AG09319 (cell line): ENCODE measurements at places on chromosomes 1 and 21.

DNA sequence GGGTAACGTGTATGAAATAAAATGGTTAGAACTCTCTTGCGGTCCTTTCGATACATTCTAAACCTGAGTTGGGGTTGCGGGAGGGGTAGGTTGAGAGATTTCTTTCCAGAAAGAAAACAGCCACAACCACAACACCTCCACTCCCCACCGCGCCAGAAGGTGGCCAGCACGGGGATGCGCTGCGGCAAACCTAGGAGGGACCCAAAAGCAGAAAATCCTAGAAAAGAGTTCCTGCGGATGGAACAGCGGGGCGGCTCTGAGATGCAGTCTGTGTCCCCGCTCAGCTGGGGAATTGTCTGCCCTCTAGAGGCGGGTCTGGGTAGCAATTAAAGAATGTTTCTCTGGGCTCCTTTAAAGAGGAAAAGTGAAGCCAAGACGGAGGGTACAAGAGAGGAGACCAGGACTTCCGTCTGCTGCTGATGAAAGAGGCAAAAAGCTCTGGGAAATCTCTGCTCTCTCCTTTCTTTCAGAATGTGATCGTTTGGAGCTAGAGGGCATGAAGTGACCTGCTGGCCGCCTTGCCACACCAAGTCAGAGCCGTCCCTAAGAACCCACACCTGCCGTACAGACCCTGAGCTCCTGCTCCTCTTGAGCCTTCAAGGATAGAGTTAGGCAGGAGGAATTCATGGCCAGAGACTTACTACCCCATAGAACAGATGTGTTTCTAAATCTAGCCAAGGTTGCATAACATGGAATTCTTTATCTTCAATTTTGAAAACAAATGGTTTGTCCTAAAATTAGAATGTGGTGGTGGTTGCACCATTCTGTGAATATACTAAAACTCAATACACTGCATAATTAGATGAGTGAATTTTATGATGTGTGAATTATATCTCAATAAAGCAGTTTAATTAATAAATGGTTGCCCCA is 46.5 kb upstream of the COA6 start:
- DNase-seq = peak; percentile 4

GRCh38 chr1:245978915-245979314 is 528.2 kb downstream of the SMYD3 start:
- no peak for DNase-seq

- no peak for DNase-seq
These were observed 1.7 kb upstream of the TRIM33 start for GRCh38 chr1:114512595-114513280.

DNA sequence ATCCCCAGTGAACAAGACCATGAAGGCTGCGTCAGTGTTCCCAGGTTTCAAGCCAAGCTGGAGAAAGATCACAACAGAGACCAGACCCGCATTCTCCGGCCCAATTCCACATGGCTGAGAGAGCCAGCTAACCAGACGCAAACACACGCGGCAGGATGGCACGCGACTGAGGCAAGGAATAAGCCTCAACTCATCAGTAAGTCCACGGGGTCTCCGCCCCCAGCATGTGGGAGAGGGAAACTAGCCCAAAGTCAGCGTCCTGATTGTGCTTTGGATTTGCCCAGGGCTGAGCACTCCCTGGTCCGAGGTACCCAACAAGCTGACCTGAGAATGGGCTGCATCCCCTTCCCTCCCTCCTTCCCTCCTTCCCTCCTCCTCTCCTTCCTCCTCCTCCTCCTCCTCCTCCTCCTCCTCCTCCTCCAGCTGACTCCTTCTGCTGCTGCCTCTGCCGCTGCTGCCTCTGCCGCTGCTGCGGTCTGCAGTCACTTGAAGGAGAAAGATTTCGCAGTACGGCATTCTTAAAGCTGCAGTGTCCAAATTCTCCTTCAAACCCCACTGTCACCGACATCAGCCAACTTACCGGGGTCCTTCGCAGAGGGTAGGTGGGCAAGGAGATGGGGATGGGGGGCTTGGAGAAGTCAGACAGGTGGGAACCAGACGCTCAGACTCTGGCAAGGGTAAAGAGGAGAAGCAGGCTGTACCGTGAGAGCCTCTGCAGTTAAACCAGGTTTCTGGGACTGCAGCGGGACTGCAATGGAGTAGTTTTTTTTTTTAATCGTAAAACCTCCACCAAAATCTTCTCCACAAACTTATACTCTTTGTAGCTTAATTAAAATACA is 33.0 kb upstream of the H6PD start:
- peak; percentile 49 for DNase-seq

GRCh38 chr21:45397381-45397780 is 7.6 kb upstream of the COL18A1 start:
- DNase-seq = no peak

DNA sequence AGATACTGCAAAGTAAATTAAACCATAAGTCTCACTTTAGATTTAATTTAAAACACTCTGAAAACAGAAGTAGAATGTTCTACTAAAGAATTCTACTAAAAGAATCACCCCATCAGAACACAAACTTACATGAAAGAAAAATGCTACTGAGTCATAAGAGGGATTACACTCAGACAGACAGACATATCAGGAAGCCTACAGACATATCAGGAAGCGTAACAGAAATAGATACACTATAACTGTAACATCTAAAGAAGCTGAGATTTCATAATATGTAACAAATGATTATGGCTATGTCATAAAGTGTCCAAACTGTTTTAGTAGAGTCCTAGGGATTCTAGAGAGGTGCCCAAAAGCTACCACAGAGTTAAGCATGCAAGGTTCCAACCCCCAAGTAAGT is 23.9 kb downstream of the FOXJ3 start:
- DNase-seq = no peak

DNA sequence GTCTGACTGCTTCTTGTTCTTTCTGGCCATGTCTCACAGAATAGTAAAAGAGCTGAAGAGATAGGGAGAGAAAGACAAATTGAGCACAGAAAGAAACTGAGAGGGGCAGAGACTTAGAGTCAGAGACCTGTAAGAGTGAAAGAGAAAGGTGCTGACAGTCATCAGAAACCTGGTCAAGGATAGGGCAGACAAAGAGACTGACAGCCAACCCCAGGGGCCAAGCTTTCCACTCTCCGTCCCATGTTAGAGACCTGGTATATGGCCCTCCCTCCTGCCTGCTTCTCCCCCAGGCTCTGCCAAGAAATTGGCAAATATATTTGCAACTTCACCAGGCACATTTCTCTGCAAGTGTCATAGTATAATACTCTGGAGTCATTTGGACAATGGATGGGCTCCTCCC is 64.6 kb downstream of the RHBG start:
- DNase-seq = no peak

DNA sequence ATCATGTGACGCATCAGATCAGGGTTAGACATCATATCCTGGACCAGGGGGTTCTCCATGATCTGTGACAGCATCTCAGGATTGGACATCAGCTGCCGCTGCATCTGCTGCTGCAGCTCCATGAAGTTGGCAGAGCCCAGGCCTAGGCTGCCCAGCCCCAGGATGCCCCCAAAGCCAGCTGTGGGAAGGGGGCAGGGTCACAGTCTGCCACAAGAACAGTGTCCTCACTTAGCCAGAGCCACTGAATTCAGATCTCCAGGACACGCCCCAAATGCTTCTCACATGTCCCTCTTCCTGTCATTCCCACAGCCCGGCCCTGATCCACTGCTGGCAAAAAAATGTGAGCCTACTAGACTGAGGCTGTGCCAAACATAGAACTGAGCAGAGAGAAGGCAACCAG is 3.2 kb downstream of the UBQLN4 start:
- DNase-seq = no peak

DNA sequence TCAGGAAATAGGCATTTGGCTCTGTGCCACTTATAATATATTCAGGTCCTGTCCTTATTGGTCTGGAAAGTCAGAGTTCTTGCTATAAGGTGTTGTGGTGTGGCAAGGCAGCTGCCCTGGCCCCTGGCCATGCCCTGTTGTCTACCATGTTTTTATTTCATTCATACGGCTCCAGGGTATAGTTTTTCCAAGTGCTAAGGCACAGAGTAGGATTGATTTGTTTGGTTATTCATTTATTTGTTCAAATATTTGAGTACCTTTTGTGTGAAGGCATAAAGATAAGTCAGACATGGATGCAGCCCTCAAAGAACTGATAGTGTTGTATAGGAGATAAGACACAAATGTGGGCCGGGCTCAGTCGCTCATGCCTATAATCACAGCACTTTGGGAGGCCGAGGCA is 10.1 kb downstream of the ZBTB8B start:
- no peak for DNase-seq

DNA sequence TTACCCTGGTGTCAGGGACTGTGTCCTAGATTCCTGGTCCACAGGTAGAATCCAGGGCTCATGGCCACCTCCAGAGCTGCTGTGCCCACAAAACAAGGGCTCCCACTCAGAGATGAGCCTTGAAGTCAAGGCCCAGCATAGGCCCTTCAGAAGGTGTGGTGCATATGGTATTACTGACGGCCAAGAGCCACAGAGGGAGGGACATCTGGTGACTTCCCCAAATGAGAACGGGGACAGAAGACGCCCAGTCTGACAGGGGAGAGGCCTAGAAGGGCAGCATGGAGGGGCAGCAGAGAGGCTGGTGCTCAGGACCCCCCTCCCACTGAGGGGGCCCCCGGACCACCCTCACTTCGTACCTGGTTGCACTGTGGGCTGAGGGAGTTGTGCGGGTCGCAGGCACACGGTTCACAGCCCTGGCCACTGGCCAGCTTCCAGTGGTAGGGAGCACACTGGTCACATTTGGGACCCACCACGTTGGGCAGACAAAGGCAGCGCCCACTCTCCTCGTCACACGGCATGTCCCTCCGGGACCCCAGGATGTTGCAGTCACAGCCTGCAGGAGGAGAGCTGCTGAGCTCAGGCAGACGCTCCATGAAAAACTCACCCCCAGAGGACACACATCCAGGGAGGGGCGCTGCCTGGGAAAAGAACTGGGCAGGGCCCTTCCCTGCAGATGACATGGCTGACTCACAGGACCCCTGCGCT is 25.0 kb downstream of the LAMB3 start:
- DNase-seq = no peak

DNA sequence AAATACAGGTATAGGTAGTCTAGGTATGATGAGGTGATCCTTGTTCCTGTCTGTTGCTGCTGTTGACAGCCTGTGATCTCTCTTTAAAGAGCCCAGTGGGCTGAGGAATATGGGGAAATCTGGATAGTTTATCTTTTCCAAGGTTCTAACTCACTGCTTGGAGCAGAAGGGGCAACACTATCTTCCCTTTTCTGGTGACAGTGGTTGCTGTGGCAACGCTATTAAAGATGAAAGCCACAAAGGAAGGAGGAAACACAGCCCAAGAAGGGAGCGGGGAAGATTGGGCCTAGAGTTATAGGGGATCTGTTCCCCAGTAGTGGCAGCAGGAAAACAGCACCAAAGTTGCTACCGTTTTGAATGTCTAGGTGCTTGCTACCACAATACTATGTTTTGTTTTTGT is 8.8 kb downstream of the PCP4L1 start:
- DNase-seq = no peak

- peak; percentile 8 for DNase-seq
These were observed 88.4 kb downstream of the DPYD start for GRCh38 chr1:97832481-97832880.

GRCh38 chr1:211598514-211598913 is 19.6 kb upstream of the SLC30A1 start:
- no peak for DNase-seq

- DNase-seq = no peak
These were observed 6.8 kb downstream of the RGS8 start for GRCh38 chr1:182677397-182678098.

GRCh38 chr1:218164111-218164929 is 120.8 kb upstream of the RRP15 start:
- no peak for DNase-seq

DNA sequence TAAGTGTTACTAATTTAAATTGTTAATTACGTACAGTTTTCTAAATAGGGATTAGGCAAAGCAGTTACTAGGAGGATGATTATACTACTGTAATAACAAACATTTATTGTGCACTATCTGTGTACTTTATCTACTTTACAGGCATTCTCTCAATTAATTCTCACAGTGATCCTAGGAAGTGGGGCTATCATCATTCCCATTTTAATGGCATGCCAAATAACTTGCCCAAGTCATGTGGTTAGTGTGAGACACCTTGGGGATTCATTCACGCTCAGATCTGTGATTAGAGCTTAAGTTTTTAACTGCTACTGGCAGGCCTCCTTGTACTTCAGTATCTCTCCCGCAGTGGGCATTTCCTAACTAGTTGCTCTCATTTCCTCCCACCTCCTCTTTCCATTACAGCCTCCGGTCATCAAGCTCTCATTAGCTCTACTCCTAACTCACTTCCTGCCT is 11.5 kb downstream of the PHLDA3 start:
- no peak for DNase-seq

DNA sequence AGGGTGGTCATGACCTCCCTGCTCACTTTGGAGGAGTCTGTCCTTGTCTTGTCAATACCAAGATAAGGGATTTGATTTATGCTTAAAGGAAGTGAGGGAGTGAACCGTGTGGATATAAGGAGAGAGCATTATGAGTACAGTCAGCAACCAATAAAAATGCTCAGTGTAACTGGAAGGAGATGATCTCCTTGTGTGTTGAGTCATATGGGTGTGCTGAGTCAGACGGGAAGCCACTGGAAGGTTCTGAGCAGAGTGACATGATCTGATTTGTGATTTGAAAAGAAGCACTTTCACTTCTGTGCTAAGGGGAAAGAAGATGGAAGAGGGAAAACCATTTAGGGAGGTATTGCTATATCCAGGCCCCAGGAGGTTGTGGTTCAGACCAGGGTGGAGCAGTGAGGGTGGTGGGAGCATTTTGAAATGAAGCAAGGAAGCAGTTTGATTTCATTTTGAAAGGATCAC is 2.5 kb upstream of the BCL10 start:
- DNase-seq = peak; percentile 68

DNA sequence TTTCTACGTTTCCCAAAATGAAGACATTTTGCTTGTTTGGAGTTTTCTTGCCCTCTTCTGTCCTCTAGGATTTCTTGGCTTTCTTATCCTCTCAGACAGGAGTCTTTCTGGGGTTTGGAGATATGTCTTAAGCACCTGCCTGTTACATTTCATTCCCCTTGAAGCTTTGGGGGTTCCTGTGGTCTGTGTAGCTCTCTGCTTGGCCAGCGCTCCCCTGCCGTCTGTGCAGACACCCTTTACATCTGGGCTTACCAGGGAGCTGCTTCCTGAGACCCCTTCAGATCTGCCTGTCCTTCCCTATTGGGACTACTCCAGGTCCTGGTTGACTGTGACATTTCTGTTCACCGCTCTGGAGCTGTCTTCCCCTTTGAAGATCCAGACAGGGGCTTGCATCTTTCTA is 171.9 kb upstream of the CSF3R start:
- DNase-seq = no peak

- no peak for DNase-seq
These were observed 94.4 kb downstream of the MIS18A start for GRCh38 chr21:32184485-32184884.

- DNase-seq = no peak
These were observed 51.7 kb downstream of the PRAMEF20 start for GRCh38 chr1:13461977-13462376.

- peak; percentile 8 for DNase-seq
These were observed 176.5 kb downstream of the C1orf21 start for GRCh38 chr1:184563308-184563707.

GRCh38 chr1:226569879-226570547 is 21.4 kb downstream of the STUM start:
- no peak for DNase-seq
